ENCODE measurements at places on chromosomes 5 and 9.

DNA sequence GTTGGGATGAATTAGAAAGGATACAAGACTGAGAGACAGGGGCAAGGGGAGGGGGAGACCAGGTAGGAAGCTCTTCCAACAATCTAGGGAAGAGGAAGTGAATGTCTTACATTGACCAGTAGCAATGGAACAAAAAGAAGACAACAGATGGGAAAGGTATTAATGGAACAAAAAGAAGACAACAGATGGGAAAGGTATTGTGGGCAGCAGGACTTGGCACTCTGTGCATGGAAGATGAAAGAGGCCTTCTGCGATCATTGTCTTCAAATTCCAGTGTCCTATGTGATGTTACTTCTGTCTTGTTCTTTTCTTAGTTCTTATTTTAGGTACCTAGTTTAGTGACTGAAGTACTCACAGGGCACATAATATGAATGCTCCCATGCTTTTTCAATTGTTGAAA is 161.8 kb downstream of the PALM2AKAP2 start:
- DNase-seq = no peak

- no peak for DNase-seq
These were observed 39.2 kb upstream of the PCA3 start for GRCh38 chr9:76725011-76725546.

DNA sequence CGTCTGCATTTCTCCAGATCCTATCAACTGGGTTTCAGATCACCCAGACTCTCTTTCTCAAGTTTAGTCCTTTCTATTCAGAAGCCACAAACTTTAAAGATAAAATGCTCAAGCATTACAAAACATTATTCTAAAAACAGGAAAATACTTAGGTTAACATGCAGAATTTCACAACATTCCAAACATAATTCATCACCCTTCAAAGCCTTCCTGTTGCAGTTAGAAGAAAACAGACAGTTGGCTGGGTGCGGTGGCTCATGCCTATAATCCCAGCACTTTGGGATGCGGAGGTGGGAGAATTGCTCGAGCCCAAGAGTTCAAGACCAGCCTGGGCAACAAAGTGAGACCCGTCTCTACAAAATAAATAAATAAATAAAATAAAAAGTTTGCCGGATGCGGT is 7.7 kb upstream of the OCLN start:
- no peak for DNase-seq

- no peak for DNase-seq
These were observed 36.3 kb downstream of the GABRP start for GRCh38 chr5:170819824-170820223.

- no peak for DNase-seq
These were observed 56.2 kb downstream of the CAMK4 start for GRCh38 chr5:111280282-111280951.
